ENCODE measurements at places on chromosomes 2 and 18. TPM values are rescaled to one million over a fixed set of nuclear protein-coding genes. Genes with fewer than 3 reads are reported as not detected.

DNA sequence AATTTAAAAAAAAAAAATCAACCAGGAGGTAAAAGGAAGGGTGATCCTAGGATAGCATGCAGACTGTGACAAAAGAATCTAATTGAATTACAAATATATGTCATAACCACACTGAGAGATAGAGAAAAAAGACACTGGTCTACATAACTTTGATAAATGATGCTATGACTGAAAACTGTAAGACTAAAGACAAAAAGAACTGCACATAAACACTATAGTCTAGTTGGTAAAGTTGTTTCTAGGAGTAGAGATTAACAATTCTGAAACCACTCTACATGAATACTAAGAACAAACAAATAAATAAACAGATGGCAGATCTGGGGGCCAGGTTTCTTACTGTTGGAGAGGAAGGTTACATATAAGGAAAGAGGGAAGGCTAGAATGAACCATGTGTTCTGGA lies 14.6 kb upstream of the CHAC2 start:
- no peak for DNase-seq
- no peaks in the 10 kb centered on the region for H3K27me3 ChIP-seq
- no peaks in the 10 kb centered on the region for H3K36me3 ChIP-seq
- H3K4me3 ChIP-seq, result no peak overlapping the region
- peaks cover 3% of the 10 kb centered on the region for H3K4me1 ChIP-seq

Gene CYTIP
- not detected for total RNA-seq

Gene THSD7B
- total RNA-seq, result under 0.01 TPM

Gene CAPN14
- total RNA-seq, result 0.17 TPM

All from fibroblast of lung (primary cell).